GF-D8 (cell line): ENCODE measurements at places on chromosomes 6 and 20.

- no peak for DNase-seq
These were observed 17.6 kb downstream of the TFAP2B start for GRCh38 chr6:50836231-50836630.

GRCh38 chr6:3517350-3517749 is 60.5 kb upstream of the SLC22A23 start:
- DNase-seq = no peak

- DNase-seq = no peak
These were observed 5.3 kb downstream of the PTK6 start for GRCh38 chr20:63531686-63532448.

DNA sequence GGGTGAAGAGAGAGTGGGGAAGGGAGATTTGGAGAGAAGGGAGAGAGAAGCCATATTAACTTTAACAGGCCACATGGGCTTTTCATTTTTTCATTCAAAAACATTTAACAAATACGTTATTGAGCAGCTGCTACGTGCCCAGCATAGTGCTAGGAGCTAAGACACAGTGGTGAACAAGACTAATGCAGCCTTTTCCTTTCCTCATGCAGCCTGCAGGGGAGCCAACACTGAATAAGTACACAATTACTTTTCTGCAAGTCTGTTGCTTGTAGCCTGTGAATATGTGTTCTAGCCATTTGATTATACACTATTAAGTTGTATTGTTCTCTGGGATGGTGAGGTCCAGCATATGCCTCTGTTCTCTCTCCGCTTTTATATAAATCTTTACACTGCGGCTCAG is 1.9 kb upstream of the BLOC1S5 start:
- DNase-seq = no peak

- DNase-seq = peak; percentile 50
These were observed at the start of gene SNHG17 for GRCh38 chr20:38434770-38435554. SNHG17 (minus strand) TSS chr20:38435328.

DNA sequence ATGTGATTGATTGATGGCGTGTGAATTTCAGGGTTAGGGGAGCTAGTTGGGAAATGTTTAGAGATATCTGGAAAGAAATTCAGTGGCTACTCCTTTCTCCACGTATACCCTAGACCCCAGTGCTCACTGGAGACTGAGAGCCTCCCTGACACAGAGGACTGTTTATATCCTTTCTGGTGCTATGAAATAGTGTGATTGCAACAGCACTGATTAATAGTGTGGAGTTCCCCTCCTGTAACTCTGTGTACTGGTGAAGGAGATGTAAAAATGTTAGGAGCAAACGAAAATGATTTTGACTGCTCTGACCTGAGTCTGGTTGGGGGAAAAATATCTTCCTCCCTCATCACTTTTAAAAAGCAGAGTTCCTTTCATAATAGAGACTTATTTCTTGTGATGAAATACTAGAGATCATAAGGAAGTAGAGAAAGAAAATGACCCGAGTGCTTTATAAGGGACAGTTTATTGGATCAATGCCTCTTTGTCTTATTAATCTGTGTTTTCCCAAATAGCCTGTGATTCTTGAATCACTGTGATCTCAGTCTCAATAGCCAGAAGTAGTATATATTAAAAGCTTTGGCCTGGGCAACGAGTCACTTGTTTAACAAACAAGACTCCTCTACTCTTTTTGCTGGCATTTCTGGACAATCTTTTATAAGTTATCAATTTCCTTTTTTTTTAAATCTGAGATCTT is 92.3 kb downstream of the RNF182 start:
- DNase-seq = no peak

DNA sequence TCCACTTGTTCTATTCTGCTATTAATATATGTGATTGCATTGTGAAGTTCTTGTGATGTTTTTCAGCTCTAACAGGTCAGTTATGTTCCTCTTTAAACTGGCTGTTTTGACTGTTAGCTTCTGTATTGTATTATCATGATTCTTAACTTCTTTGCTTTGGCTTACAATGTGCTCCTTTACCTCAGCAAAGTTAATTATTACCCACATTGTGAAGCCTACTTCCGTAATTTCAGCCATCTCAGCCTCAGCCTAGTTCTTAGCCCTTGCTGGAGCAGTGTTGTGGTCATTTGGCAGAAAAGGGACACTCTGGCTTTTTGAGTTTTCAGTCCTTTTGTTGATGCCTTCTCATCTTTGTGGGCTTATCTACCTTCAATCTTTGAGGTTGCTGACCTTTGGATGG is 440.2 kb downstream of the TBC1D32 start:
- no peak for DNase-seq

DNA sequence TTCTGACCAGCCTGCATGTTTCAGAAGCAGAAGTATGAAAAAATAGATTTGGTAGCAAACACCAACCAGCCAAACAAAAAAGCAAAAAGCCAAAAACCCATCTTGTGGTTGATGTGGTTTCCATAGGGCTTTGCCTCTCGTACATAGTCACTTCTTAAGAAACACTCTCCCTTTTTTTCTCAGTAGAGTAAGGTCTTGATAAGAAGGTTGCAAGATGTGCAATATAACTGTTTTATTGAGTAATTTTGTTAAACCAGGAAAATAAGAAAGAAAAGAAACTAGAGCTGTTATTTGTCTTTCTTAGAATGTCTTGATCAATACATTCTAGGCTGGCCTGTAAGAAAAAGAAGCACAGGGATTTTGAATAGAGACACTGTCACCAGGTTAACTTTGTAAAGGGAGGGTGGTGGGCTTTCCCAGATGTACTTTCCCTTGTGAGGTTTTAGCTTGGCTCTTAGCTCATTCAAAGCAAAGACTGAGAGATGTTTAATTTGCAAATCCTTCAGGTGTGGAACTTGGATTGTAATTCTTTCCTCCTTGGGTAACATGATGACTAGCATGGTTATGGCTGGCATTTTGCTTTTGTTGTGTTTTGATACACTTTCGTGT is 49.7 kb downstream of the AKAP12 start:
- peak; percentile 59 for DNase-seq

DNA sequence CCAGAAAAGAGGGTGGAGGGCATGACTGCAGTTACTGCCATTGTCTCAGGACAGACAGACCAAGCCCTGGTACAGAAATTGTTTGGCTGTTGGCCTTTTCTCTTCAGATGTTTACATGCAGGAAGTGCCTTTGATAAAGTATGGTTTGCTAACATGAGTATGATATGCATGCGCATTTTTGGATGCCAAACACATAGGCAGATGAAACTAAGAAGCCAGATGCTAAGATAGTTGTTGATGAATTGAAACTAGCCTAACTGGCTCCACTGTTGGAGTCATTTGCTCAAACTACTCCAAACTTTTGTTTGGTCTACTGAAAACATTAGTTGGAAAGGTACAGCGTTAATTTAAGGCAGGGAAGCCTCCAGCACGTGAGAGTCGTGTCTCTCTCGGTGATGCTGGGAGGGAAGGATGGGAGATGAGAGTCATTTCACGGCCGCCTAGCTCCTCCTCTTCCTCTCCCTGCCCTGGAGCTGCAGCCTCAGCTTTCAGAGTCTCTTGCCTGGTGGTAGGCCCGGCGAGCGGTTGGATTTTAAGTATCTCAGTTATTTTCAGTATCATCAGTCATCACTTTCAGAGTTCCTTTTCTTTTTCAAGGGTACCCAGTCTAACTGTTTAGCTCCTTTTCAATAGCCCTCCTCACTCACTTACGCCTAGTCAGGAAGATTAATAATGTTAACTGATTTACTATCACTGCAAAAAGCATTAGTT is 29.7 kb downstream of the RREB1 start:
- peak; percentile 32 for DNase-seq

- DNase-seq = no peak
These were observed 589.8 kb downstream of the BCKDHB start for GRCh38 chr6:80696268-80696667.

GRCh38 chr6:40754461-40755045 is 167.4 kb upstream of the LRFN2 start:
- DNase-seq = no peak

- peak; percentile 87 for DNase-seq
These were observed 24.0 kb upstream of the SERINC1 start for GRCh38 chr6:122495612-122496011.

- no peak for DNase-seq
These were observed 21.9 kb downstream of the CD40 start for GRCh38 chr20:46139908-46140482.

GRCh38 chr6:133749427-133749826 is 139.5 kb upstream of the TCF21 start:
- no peak for DNase-seq

- no peak for DNase-seq
These were observed 279.4 kb downstream of the RFPL4B start for GRCh38 chr6:112626468-112627082.

GRCh38 chr6:105691971-105692370 is 289.1 kb upstream of the PREP start:
- DNase-seq = no peak

DNA sequence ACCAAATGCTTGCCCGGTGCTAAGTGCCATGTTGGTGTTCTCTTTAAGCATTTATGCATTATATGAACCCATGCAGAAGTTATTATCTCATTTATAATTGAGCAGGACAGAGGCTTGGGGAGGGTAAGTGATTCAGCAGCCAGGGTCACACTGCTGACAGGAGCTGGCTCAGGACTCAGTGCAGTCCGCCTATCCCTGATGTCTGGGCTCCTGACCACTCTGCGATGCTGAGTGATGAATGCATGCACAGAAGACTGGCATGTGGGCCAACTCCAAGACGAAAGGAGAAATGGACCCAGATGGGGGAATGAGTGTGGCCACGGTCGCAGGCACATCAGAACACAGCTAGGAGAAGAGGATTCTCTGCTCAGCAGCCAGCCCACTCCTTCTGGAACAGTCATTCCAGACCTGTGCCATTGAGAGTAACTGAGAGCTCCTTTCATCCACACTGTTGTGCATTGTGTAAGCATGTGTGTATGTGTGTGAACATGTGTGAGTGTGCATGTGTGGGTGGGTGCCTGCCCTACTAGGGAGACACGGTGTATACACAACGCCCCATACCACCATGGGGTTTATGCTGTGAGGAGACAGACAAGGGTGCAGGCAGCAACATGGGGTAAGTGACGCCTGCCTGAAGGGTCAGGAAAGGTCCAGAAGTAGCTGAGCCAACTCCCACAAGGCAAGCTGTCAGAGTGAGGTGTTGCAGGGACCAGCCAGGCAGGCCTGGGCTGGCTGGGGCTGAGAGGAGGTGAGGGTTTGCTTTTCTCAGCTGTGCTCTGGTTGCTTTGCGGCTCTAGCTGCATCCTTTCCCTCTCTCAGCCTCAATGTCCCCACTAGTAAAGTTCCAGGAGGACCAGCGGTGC is 97.8 kb upstream of the PMEPA1 start:
- no peak for DNase-seq

DNA sequence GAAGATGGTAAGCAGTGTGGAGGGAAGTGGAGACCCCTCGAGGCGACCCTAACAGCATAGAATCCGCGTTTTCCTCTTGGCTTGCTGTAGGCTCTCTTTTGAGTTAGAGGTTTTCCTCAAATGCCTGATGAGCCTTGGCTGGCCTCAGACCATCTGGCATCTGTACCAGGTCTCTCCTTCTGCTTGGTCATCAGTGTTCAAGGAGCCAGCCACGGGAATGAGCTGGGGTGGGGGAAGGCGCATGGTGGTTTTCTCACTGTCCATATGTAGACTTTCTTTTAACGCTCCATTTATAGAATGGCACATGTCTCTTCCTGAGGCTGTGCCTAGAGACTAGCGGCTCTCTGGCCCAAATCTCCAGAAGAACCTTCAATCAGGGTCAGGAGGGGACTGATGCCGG is 8.1 kb upstream of the GUCA1A start:
- no peak for DNase-seq

DNA sequence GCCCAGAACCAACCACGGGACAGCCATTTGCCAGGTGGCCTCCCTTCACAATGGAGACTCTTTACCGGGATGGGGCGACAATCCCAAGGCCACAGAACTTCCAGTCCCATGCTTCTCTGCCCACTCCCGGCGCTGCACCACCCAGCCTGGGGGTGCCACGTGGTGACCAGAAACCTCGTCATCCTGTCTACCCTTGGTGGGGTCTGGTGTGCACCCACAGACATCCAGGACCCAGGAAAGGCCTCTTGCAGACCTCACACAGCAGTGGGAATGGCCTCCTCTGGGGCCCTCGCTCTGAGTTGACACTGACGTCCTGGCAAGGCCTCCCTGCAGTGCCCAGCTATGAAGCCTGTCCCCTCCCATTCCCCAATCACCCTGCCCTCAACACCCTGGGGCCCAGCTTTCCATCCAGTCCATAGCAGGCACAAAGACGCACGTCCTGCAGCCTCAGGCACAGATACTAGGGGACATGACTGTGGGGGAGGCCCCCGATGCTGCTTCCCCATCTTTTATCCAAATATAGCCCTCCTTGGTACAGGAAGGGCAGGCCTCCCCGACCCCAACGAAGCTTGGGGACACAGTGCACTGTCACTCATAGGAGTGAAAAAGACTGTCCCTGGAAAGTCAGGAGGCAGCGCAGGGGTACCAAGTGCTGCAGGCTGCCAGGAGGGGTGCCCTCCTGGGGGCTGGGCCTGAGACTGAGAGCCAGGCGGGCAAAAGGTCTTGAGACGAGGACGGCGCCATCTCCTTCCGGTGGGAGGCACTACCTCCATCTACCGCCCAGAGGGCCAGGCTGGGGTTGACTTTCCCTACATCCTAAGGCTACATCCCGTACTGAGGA is 7.2 kb downstream of the CST7 start:
- no peak for DNase-seq

- DNase-seq = peak; percentile 19
These were observed 93.4 kb upstream of the NHSL1 start for GRCh38 chr6:138592749-138593123.

DNA sequence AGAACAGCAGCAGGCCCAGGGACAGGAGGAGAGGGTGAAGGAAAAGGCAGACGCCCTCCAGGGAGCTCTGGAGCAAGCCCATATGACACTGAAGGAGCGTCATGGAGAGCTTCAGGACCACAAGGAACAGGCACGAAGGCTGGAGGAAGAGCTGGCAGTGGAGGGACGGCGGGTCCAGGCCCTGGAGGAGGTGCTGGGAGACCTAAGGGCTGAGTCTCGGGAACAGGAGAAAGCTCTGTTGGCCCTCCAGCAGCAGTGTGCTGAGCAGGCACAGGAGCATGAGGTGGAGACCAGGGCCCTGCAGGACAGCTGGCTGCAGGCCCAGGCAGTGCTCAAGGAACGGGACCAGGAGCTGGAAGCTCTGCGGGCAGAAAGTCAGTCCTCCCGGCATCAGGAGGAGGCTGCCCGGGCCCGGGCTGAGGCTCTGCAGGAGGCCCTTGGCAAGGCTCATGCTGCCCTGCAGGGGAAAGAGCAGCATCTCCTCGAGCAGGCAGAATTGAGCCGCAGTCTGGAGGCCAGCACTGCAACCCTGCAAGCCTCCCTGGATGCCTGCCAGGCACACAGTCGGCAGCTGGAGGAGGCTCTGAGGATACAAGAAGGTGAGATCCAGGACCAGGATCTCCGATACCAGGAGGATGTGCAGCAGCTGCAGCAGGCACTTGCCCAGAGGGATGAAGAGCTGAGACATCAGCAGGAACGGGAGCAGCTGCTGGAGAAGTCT is 25.5 kb downstream of the C20orf173 start:
- DNase-seq = no peak

DNA sequence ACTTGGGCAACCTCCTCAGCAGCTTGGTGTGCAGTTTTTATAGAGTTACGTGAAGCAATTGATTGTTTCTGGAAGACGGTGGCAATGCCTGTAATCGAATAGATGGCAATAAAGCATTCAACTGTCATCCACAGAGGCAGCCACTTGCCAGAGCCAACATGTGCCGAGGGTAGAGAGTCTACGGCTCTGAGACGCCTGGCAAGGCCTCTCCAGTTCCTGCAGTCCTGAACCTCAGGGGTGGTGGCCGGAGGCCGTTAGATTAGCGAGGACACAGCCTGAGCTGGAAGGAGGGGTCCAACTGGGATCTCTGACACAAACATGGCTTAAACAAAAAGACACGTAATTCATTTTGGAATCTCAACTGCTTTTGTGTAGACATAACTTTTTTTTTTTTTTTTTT is 775 bp upstream of the TTLL2 start:
- no peak for DNase-seq

GRCh38 chr20:3313683-3314065 is 74.7 kb upstream of the SLC4A11 start:
- DNase-seq = no peak
